ENCODE measurements at places on chromosomes 12 and 14.

- no peak for DNase-seq
Observed at GRCh38 chr12:92810370-92810769, 107.6 kb downstream of the PLEKHG7 start.

GRCh38 chr14:53458368-53458814, 305.3 kb upstream of the DDHD1 start:
- DNase-seq: no peak

DNA sequence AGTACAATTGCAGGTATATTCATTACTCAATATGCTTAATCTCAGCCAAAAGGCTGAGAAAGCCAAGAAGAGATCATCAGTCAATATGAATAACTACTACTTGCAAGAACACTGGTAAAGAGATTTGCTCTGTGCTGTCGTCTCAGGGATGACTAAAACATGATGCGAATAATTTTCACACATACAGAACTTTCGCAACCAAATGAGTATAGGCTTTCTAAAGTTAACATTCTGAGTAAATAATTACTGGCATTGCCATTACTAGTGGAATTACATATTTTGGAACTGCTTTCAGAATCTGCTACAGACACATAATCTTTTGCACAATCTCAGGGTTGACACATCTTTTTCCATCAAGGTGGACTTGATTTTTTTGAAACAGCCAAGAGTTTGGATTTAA, 24.7 kb downstream of the NCKAP1L start:
- DNase-seq: no peak

- DNase-seq: no peak
Observed at GRCh38 chr12:10941916-10942607, 3.0 kb upstream of the TAS2R14 start.

GRCh38 chr12:66398931-66399910, 96.9 kb downstream of the HELB start:
- no peak for DNase-seq

GRCh38 chr12:67455236-67455635, 186.1 kb downstream of the CAND1 start:
- no peak for DNase-seq

DNA sequence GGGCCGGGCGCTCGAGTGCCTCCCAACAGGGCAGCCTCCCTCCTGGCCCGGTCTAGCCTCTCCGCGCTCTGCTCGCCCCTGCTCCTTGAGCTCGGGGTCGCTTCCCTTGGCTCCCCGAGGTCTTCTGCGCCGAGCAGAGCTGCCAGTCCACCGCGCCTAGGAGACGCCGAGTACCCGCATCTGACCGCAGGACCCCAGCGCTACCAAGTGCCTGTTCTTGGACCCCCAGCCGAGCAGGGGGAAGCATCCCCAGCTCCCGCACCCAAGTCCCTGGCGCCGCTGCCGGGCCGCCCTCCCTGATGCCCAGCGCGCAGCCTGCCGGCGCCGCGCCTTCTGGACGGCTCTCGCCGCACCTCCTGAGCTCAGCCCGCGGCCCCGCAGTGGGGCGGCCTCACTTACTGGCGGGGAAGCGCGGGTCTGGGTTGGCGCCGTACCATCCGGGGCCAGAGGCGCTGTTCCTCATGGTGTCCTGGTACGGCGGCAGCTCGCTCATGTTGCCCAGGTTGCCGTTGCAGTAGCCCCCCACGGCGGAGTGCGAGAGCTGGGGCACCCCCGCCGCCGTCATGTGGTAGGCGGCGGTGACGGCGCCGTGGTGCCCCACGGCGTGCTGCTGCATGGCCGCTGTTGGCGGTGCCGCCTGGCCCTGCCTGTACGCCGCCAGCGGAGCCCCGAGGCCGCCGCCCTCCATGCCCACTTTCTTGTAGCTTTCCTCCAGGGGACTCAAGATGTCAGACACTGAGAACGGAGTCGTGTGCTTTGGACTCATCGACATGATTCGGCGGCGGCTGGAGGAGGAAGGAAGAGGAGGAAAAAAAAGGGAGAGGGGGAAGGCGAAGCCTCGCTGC, 1.2 kb downstream of the NKX2-1 start:
- DNase-seq: peak; percentile 51

- DNase-seq: no peak
Observed at GRCh38 chr12:42180990-42181596, 36.4 kb upstream of the GXYLT1 start.

DNA sequence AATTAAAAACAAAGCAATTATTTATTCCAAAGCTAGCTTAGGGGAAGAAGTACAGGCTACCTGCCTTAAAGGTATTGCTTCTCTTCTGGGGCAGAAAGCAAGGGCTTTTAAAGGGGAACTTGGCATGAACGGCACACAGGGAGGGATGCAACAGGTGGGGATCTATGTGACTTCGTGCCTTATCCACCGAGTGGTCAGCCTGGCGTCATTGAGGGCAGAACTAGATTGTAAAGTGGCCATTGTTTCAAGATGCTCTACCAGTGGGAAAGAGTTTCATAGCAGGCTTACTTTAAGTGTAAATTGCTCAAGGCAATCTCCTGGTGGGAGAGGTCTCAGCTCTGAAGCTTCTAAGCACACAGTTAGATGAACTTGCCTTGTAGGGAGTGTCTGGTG, 360.4 kb downstream of the ATP23 start:
- no peak for DNase-seq

DNA sequence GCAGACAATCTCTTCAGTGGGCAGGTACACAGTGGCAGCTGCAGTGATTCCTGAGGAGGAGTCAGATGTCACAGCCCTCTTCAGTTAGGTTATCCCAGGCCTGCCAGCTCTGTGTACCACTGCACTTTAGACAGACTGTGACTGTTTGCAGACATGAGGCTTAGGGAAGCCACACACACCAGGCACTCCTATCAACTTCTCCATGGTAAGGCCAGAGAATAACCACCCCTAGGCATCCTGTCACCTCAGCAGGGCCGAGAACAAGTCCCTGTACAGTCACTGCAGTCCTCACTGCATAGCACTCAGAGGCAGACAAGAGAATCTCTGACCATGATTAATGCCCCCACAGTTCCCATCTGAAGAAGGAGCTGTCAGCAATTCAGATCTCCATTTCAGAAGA, 296.5 kb downstream of the GALC start:
- DNase-seq: peak; percentile 73

DNA sequence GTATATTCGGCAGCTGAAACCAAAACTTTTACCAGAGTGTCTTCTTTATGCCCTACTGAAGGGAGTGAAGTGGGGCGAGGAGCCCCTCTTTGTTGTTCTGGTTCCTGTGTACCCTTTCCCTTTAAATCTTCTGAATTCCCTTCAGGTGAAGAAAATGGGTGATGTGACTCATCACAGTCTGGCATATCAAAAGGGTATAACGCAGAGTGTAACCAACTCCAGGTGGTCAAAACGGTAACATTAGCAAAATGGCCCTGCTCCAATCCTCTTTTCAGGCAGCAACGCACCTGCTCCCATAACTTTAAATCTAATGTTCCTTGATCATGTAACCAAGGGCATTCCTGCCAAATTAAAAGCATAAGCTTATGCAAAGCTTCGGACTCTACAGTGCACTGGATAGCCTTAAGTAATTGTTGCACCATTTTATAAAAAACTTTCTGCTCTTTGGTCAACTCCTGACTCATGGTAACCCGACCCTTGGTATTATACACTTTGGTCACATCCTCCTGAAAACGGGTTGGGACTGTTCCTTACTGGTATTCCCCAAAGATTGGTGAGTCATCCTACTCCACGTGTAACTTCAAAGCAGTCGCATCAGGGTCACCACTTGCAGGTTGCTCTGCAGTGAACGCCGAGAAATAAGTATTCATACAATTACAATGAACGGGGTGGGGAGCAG, 83.1 kb downstream of the KCNMB4 start:
- no peak for DNase-seq

DNA sequence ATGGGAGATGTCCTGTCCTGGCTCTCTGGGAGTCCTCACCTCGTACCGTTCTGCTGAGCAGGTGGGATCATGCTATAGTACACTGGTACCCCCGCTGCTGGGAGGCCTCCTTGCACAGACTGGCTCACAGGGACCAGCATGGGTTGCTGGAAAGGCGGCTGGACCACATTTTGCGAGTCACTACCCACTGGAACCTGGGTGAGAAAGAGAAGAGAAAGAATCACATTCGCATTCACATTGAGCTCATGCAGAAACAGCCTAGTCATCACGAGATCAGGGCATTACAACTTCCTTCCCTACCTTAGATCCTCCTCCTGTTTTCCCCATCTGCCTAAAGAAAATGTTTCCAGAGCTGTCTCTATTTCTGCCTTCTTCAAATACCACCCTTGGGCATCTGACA, 17.3 kb upstream of the STAC3 start:
- no peak for DNase-seq

- DNase-seq: no peak
Observed at GRCh38 chr12:94561943-94562411, 88.4 kb downstream of the TMCC3 start.

DNA sequence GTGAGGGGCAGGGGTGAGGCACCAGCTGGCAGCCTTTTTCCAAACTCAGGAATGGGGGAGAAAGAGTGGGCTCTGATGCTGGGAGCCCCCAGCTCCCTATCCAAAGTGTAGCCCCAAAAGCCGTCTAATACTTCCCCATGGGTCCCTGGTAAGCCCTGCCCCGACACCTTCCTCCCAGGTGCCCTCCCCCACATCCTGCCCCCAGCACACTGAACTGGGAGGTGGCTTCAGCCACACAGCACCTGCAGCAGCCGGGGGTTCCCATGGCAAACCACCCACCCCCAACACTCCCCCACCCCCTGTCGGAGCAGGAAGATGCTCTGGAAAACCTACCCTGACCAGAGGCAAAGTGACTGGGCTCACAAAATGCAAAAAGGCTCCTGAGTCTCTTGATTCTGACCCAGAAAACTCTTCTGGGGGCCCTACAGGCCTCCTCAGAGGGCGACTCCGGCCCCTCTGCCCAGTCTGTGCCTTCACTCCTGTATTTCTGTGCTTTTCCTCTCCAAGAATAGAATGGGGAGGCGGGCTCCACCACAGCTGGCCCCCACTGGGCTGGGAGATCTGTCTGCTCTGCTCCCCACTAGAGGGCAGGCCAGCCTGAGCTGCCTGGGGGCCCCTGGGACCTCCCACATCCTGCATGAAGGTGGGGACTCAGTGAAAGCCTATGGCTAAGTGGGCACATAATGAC, 81.6 kb downstream of the ITPK1 start:
- DNase-seq: no peak

DNA sequence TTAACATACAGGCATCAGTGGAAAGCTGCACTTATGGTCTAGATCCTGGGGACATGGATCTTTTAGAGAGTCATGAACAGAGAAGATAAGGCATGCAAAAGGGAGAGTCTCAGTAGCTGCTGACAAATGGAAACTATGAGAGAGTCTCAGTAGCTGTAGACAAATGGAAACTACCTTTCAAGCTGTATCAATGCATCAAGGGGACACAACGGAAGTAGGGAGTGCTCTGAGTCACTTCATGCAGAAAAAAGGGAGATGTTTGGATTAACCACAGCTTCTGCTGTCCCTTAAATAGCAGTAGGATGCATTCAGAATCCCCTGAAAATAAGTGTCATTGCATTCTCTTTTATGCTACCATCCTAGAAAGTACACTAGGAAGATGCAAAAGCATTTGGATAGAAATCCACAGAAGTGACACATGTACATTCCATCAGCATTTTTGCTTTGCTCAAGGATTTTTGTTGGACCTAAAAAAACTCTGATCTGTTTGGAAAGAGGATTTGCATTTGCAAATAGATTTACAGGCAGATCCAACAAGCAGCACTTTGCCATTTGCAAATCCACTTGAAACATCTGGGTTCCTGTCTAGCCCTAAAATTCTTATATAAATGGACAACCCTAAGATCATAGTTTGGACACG, 227.5 kb upstream of the LMO3 start:
- no peak for DNase-seq

DNA sequence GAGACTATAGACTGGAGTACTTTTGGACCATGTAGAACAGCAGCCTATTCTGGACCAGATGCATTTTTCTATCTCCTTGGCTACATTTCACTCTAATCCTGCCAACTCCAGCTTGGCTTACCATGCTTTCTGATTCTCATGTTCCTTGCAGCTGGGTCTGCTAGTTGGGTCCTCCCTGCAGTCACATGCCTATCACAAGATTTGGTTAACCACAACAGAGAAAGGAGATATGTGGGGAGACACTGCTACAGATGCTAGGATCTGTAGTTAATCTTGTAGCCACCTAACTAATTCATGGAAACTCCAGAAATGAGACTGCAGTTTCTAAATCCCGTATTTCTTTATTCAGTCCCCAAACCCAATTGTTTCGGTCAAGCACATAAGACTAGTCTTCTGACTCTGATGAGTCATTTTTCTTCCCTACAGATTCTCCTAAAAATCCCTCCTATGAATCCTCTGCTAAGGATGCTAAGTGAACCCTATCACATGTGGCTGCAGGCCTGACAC, 410.6 kb downstream of the DAD1 start:
- DNase-seq: no peak

DNA sequence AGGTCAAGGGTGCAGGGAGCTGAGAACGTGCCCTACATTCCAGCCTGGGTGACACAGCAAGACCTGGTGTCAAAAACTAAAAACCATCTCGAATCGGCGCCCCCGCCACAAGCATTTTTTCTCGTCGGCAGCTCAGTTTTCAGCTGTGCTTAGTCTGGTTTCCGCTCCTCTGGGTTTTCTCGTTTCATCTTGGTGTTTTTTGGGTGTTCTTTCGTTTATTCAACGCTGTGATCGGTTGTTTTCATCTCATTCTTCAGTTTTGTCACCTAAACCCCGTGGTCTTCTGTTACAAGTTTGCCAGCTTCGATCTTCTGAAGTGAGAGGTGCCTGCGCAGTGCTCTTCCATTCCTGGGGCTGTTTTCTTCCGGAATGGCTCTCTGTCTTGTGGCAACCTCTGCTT, 41.4 kb downstream of the NOC4L start:
- no peak for DNase-seq

- no peak for DNase-seq
Observed at GRCh38 chr14:26766726-26767125, 168.9 kb upstream of the NOVA1 start.

DNA sequence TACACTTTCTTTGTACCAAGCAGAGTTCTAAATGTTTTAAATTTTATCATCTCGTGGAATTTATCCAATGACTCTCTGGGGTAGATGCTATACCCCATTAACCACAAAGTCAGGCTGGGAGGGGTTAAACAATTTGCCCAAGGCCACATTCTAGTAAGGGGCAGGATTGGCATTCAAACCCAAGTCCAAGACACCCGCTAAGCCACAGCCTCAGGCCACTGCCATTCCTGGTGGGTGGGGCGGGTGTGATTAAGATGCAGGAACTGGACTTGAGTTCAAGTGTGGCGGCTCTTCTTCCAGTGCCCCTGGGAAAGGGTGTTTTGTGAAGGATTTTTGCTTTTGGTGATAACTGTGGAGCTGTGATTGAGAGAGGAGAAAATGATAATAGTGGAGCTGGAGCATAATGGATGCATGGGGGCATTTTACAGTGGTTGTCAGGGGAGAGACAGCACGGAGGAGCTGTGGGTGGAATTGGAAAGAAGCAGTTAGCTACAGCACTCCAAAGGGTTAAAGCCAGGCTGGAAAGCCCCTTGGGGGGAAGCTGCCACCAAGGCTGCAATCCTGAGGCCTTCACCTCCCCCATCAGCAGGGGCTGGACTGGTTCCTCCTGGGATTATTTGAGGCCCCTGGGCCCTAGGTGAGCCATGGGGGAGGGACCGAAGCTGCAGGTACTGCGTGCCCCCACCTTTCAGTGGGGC, 1.0 kb upstream of the VRTN start:
- no peak for DNase-seq
